Ovary (tissue), 10 donors: ENCODE measurements at places on chromosomes 4 and X.
A peak's percentile ranks its signal among the peaks of the same experiment; 100 is the strongest.

- H3K4me1 ChIP-seq: no peaks in the 10 kb centered on the region
- no peaks in the 10 kb centered on the region for H3K27me3 ChIP-seq
- H3K36me3 ChIP-seq: no peaks in the 10 kb centered on the region
- DNase-seq: no peak
These were observed 909.0 kb downstream of the CENPC start for GRCh38 chr4:66636349-66636748.

- H3K27me3 ChIP-seq: no peaks in the 10 kb centered on the region
- DNase-seq: no peak
- no peak overlapping the region for H3K4me3 ChIP-seq
- no peaks in the 10 kb centered on the region for H3K36me3 ChIP-seq
- H3K27ac ChIP-seq: no peak overlapping the region
These were observed 22.3 kb upstream of the MAOA start for GRCh38 chrX:43633757-43634156.

DNA sequence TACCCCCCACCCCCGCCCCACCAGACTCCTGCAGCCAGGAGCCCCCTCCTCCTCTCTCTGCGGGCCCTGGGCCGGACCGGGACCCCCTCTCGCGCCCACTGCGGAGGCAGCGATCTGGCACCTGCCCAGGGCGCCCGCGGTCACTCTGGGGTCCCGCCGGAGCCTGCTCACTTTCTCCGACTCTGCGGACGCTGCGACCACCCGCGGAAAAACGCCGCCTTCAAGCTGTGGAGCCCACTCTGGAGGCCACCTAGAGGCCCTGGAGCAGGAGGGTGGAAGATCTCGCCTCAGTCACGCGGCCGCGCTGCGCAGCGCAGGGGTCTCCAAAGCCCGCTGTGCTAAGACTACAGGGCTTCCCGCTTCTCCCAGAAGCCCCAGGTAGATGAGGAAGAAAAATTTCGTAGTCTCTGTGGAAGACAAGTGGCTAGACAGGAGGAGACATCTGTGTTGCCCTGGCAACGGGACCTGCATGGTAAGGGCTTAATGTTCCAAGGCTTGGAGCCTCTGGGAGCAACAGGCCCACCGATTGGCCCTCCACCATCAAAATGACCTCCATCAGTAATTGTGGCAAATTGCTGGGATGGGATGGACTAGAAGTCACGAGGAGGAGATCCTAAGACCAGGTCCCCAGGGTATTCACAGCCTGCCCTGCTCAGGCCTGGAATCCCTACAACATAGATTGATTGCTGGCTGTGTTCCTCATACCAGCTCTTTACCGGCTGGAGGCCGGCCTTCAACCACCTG lies at the start of gene PNMA6F:
PNMA6F (minus strand) TSS at position 387 of the 744 bp plus-strand sequence. CDS start 1,093 bp downstream, outside the sequence.
- no peak within 1 kb of the TSS for H3K4me3 ChIP-seq
- no peak within 1 kb of the TSS for H3K27ac ChIP-seq
- H3K4me1 ChIP-seq: no peaks in the 10 kb centered on the region
- no peaks in the 10 kb centered on the region for H3K36me3 ChIP-seq

DNA sequence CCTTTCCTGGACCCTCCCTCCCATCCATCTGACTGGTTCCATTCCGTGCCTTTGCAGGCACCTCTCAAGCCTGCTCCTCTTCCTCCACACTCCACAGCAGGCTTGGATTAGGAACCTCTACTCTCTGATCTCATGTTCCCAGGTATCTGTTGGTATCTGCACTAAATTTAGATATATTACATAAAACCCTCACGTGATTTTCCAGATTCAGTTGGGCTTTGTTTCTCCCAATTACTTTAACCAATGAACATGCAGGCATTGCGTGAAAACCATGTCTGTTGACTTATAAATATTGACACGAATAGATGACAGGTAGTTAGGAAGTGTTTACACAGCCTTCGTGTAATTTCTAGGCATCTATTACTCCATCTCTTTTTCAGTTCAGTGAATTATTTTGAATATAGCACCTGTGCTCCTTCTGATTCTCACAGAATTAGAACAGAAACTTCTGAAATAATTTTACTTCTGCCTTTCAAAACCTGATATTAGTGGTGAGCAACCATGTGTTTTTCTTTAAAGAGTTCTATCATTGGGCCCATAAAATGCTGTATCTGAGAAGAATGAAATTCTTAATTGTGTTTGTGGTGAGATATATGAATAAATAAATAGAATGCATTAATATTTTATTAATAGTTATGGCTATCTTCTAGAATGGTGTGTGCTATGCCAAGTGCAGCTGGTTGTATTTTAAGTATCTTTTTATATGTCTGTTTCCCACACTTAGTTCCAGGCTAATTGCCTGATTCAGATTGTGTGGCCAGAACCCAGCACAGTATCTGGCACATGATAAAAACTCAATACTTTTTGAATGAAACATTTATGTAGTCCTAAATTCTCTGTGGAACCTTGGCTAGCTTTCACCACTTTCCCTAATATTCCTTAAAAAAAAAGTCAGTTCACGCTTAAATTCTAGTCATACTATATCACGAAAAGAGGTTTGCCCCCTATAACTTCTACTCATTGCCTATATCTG lies 304.8 kb downstream of the QDPR start:
- H3K4me1 ChIP-seq: no peaks in the 10 kb centered on the region
- H3K27me3 ChIP-seq: no peaks in the 10 kb centered on the region
- no peak for DNase-seq
- H3K36me3 ChIP-seq: no peaks in the 10 kb centered on the region
- H3K4me3 ChIP-seq: no peak overlapping the region

- H3K36me3 ChIP-seq: no peaks in the 10 kb centered on the region
- no peak for DNase-seq
- H3K27ac ChIP-seq: no peak overlapping the region
- no peaks in the 10 kb centered on the region for H3K27me3 ChIP-seq
These were observed 2.1 kb downstream of the GPR101 start for GRCh38 chrX:137031517-137032340.

- H3K4me3 ChIP-seq: no peak overlapping the region
- no peaks in the 10 kb centered on the region for H3K27me3 ChIP-seq
- DNase-seq: no peak
These were observed 127.4 kb upstream of the ENPP6 start for GRCh38 chr4:184344899-184345572.

GRCh38 chr4:109350121-109350520 lies 47.7 kb upstream of the COL25A1 start:
- H3K36me3 ChIP-seq: no peaks in the 10 kb centered on the region
- no peak for DNase-seq
- H3K4me1 ChIP-seq: no peaks in the 10 kb centered on the region
- no peaks in the 10 kb centered on the region for H3K27me3 ChIP-seq

- peaks cover 2% of the 10 kb centered on the region for H3K4me1 ChIP-seq
- H3K36me3 ChIP-seq: no peaks in the 10 kb centered on the region
- no peak overlapping the region for H3K27ac ChIP-seq
- H3K27me3 ChIP-seq: no peaks in the 10 kb centered on the region
- H3K4me3 ChIP-seq: no peak overlapping the region
- no peak for DNase-seq
These were observed 183.1 kb downstream of the HS6ST2 start for GRCh38 chrX:132775263-132775823.

DNA sequence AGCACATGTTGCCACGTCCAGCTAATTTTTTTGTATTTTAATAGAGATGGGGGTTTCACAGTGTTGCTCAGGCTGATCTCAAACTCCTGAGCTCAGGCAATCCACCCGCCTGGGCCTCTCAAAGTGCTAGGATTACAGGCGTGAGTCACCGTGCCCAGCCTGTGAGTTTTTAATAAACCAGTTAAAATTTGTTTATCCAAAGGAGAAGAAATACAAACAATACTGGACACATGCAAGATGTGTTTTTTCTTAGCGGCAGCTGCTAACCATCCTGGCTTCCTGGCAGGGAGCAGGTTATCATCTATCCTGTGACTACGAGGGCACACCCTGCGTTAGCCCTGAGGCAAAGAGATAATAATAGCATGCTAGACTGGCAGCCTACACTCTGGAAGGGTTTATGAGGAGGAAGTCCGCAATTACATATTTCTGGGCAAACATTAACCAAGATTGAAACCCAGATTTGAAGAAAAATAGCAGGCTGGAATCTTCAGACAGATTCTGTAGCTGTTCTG lies 191.4 kb downstream of the SPRY1 start:
- no peak for DNase-seq
- H3K4me3 ChIP-seq: no peak overlapping the region

DNA sequence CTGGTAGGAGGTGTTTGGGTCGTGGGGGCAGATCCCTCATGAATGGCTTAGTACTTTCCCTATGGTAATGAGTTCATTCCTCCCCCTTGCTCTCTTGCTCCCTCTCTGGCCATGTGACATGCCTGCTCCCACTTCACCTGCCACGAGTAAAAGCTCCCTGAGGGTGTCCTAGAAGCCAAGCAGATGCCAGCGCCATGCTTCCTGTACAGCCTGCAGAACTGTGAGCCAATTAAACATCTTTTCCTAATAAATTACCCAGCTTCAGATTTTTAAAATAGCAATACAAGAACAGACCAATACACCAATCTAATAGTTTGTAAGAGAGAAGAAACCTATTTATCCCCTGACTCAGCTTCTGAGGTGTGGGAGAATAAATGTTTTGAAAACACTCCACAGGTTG lies 60.5 kb downstream of the FGFBP1 start:
- no peak for DNase-seq
- no peak overlapping the region for H3K27ac ChIP-seq
- H3K27me3 ChIP-seq: no peaks in the 10 kb centered on the region
- peaks cover 1% of the 10 kb centered on the region for H3K4me1 ChIP-seq
- H3K36me3 ChIP-seq: no peaks in the 10 kb centered on the region

GRCh38 chr4:176690716-176691115 lies 102.0 kb downstream of the VEGFC start:
- no peak for DNase-seq
- no peaks in the 10 kb centered on the region for H3K27me3 ChIP-seq
- no peak overlapping the region for H3K4me3 ChIP-seq
- no peaks in the 10 kb centered on the region for H3K4me1 ChIP-seq
- H3K36me3 ChIP-seq: no peaks in the 10 kb centered on the region

- H3K4me1 ChIP-seq: no peaks in the 10 kb centered on the region
- no peaks in the 10 kb centered on the region for H3K36me3 ChIP-seq
- H3K4me3 ChIP-seq: peak overlapping the region; percentile 55
- DNase-seq: no peak
These were observed 811 bp downstream of the SRD5A3 start for GRCh38 chr4:55346851-55347255.

GRCh38 chrX:48676893-48677270 lies 6.7 kb upstream of the WAS start:
- H3K27me3 ChIP-seq: no peaks in the 10 kb centered on the region
- H3K36me3 ChIP-seq: no peaks in the 10 kb centered on the region
- peak overlapping the region; percentile 50 for H3K4me3 ChIP-seq
- H3K4me1 ChIP-seq: no peaks in the 10 kb centered on the region
- no peak for DNase-seq
- H3K27ac ChIP-seq: no peak overlapping the region

DNA sequence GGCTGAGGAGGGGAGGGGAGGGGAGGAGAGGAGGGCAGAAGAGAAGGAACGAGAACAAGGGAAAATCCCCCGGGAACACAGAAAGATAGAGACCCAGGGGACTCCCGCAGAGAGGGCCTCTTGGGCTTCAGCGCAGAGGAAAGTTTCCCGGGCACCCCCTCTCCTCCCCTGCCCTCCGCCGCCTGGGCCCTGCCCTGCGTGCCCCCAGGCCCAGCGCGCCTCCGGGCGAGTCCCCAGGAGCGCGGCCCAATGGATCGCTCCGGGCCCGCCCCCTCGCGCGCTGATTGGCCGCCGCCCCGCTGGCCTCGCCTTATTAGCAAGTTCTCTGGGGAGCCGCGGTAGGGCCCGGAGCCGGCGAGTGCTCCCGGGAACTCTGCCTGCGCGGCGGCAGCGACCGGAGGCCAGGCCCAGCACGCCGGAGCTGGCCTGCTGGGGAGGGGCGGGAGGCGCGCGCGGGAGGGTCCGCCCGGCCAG lies at the start of gene MSX1:
MSX1 (plus strand) TSS at position 341 of the 474 bp plus-strand sequence. CDS start 235 bp downstream, outside the sequence.
- H3K36me3 ChIP-seq: no peaks in the 10 kb centered on the region
- no peaks in the 10 kb centered on the region for H3K27me3 ChIP-seq
- peaks cover 4% of the 10 kb centered on the region for H3K4me1 ChIP-seq
- DNase-seq: peak; percentile 87
- no peak within 1 kb of the TSS for H3K27ac ChIP-seq

GRCh38 chr4:39078829-39079228 lies 16.8 kb downstream of the KLHL5 start:
- H3K4me3 ChIP-seq: no peak overlapping the region
- H3K27ac ChIP-seq: no peak overlapping the region
- no peaks in the 10 kb centered on the region for H3K36me3 ChIP-seq
- H3K27me3 ChIP-seq: no peaks in the 10 kb centered on the region
- H3K4me1 ChIP-seq: no peaks in the 10 kb centered on the region
- DNase-seq: no peak

- no peak overlapping the region for H3K27ac ChIP-seq
- peaks cover 10% of the 10 kb centered on the region for H3K4me1 ChIP-seq
- no peaks in the 10 kb centered on the region for H3K27me3 ChIP-seq
These were observed 55.1 kb downstream of the SH3RF1 start for GRCh38 chr4:169215656-169216055.

- H3K4me1 ChIP-seq: no peaks in the 10 kb centered on the region
- H3K4me3 ChIP-seq: no peak overlapping the region
- H3K36me3 ChIP-seq: no peaks in the 10 kb centered on the region
- DNase-seq: no peak
These were observed 76.7 kb downstream of the LRBA start for GRCh38 chr4:150938417-150938816.

DNA sequence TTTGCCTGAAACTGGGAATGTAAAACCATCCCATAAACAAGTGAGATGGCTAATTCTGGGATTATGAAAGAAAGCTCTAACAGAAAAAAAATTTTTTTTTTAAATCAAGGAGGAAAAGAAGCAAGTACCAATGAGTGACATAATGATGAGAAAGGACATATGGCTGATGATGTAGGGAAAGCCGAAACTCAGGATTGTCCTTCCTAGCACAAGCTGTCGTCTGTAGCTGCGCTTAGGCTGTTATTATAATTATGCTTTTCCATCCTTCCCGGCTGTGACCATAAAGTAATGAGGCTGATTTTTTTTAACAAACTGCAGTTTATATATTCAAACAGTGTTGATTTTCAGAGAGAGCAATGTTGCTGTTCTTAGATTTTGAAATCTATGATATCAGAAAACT lies 209.8 kb upstream of the NOCT start:
- H3K4me3 ChIP-seq: no peak overlapping the region
- no peaks in the 10 kb centered on the region for H3K4me1 ChIP-seq
- no peak for DNase-seq
- no peaks in the 10 kb centered on the region for H3K36me3 ChIP-seq
- no peak overlapping the region for H3K27ac ChIP-seq
- H3K27me3 ChIP-seq: no peaks in the 10 kb centered on the region

DNA sequence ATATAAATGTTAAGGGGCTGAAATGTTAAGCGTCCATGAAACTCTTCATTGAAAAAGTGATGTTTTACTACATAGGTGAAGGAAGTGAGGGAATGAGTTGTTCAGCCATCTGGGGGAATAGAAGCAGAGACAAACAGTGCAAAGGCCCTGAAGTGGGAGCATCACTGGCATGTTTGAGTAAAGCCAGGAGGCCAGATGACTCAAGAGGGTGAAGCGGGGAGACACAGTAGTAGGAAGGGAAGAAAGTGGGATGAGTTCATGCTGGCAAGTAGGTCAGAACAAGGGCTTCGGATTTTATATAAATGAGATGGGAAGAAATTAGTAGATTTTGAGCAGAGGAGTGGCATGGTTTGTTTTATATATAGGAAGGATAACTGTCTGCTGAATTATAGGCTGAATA lies 112.5 kb upstream of the MAP9 start:
- no peaks in the 10 kb centered on the region for H3K27me3 ChIP-seq
- no peak overlapping the region for H3K27ac ChIP-seq
- no peak for DNase-seq
- H3K4me3 ChIP-seq: no peak overlapping the region
- no peaks in the 10 kb centered on the region for H3K36me3 ChIP-seq
- H3K4me1 ChIP-seq: peaks cover 6% of the 10 kb centered on the region
